ENCODE measurements at places on chromosomes 3 and 15.

DNA sequence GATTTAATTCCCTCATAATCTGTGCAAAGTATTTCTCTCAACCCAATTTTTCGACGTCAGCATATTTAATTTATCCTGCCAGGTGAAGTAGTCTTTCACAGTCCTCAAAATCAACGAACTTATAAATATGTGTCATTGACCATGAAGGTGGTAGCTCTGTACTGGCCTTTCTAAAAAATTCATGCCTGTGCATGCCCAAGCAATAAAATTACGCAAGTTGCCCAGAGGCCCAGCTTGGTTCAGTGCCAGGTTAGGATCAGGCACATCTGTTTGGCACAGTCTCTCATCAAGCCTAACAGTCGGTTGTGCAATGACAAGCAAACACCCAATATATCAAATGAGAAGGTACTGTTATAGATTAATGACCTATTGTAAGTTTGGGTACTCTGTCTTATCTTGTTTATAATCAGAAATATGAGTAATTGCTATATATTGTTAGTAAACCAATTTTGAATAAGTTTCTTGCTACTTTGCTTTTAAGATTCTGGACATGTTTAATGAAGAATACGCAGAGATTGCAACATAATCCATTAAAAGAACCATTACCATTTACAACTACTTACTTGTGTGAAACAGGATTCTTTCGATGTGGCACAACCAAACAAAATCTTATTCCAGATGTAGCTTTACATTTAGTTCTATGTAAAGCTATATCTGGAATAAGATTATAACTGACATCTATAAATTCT is 159.0 kb upstream of the IL12A start:
- DNase-seq, result no peak

DNA sequence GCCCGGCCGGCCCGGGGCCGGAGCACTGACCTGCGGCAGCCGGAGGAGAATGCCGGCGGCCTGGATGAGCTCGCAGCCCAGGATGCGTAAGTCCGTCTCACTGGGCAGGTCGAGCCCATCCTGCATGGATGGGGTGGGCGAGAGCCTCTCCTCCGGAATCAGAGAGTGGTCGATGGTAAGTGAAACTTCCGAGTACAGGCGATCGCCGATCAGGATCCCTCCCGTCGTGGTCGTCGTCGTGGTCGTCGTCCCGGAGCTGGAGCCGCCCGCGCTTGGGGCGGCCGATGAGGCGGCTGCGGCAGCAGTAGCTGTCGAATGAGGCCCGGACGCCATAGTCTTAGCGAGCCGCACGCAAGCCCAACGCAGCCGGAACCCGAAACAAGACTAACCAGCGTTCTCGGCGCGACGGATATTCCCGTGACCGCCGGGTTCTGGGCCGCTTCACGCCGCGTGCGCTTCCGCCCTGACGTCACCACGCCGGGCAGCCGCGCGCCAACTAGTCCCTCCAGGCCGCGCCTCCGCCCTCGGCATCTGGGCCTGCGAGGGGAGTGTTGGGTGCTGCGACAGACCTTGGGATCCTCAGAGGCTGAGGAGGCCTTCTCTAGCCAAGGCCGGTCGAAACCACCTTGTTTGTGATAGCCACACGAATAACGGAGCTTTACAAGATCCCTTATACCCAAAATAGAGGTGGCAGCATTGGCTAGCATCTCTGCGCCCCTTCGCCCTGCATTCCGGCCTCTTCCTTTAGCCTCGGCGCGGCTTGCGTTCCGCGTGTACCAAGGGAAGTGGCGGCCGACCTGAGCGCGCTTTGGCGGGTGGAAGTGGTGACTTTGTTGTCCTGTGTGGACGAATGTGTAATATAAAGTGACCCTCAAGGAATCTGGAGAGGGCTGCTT is at the start of gene CCNL1:
TSS of gene CCNL1 (minus strand) at position 386 of the 896 bp plus-strand sequence. CDS start at position 333, 53 bp downstream.
- peak; percentile 96 for DNase-seq

DNA sequence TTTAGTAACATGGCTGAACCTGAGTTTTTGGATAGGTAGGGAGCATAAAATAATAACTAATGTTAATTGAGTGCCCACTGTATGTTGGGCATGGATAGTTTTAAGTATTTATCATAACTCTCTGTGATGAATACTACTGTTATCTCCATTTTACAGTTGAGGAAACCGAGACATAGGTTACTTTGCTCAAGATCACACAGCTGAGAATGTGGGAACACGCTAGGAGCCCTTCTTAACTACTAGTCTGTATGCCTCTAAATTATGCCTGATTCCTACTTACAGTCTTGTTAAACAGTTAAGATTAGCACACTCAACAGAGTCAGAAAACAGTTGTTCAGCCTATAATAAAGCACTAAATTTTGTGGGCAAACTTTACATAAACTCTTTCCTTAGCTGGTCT is 2.0 kb upstream of the SIAH2 start:
- DNase-seq, result no peak

- no peak for DNase-seq
Observed at GRCh38 chr3:37992271-37993066, 1.9 kb downstream of the VILL start.

GRCh38 chr3:37150621-37151020 is 23.8 kb downstream of the LRRFIP2 start:
- no peak for DNase-seq

DNA sequence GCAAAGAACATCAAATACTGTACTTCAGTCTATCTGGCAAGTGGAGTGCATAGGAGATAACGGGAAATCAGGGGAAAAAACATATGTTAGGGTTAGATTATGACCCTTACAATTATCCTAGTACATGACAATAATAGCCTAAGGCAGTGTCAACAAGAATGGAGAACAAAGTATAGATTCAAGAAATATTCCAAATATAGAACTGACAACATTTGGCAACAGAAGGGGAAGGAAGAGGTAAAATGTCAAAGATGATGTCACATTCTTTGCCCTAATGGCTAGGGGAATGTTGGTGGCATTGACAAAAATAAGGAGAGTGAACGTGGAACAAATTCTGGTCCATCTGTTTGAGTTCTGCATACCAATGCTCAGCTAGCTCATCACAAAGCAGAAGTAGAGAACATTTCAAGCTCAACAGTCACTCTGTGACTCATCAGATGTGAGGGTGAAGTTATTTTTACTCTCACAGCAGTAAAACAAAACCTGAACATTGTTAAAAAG is 15.5 kb upstream of the ATP8B4 start:
- DNase-seq, result no peak

- no peak for DNase-seq
Observed at GRCh38 chr3:30161375-30161774, 445.0 kb upstream of the TGFBR2 start.

DNA sequence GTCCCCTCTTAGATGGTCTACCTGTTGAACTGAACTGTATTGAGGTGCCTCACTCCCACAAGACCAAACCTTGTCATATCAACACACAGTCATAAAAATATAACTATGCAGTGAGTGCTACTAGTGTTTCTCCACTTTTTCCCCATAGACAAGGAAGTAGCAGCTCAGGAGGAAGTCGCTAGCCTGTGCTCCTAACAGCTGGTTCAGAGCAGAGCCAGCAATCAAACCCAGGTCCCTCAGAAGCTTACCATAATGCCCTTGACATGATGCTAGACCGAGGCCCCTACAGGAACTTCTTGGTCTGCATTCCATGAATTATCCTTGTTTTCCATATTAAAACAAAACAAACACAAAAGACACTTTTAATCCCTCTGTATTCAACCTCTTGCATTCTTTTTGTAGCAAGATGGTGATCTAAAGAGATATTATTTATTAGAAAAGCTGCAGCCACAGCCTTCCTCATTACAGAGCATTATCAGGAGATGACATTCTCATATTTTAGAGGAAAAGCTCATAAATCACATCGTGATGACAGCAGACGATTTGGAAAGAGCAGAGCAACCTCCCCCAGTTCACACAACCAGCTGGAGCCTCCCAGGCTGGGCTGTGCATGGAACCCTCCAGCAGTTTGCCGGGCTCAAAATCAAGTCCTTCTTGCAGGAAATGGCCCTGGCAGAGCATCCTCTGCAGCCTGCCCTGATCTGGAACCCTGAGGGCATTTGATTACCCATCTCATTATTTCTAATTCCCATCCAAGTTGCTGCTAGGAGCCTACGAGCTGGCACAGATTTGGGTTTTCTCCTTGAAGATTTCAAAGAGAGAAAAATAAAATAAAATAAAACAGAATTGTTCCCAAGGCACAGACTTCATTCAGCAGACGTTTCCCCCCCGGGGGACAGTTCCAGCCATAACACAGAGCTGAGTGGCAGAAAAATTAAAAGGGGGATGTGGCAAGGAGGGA is 118.8 kb downstream of the SRGAP3 start:
- DNase-seq, result no peak

DNA sequence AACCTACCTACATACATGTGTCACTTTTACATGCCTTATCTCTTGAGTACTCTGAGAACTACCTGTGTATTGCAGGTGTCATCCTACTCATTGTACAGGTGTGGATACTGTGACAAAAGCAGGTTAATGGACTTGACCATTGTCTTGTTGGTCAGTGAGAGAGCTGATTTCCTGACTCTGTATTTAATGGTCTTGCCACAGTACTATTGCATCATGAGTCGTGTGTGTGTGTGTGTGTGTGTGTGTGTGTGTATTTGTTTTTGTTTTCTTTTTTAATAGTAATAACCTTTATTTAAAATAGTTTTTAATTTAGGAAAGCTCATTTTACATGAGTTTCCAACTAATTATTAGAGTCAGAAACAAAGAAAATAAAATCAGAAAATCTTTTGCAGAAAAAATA is 7.7 kb downstream of the SELENOT start:
- DNase-seq, result no peak

GRCh38 chr3:10404876-10405275 is 84.0 kb upstream of the SEC13 start:
- no peak for DNase-seq

GRCh38 chr3:100057716-100058575 is 56.4 kb downstream of the FILIP1L start:
- no peak for DNase-seq

- DNase-seq, result no peak
Observed at GRCh38 chr15:45179221-45179985, 8.4 kb downstream of the SHF start.

GRCh38 chr15:64934023-64934422 is 22.3 kb downstream of the ANKDD1A start:
- no peak for DNase-seq

DNA sequence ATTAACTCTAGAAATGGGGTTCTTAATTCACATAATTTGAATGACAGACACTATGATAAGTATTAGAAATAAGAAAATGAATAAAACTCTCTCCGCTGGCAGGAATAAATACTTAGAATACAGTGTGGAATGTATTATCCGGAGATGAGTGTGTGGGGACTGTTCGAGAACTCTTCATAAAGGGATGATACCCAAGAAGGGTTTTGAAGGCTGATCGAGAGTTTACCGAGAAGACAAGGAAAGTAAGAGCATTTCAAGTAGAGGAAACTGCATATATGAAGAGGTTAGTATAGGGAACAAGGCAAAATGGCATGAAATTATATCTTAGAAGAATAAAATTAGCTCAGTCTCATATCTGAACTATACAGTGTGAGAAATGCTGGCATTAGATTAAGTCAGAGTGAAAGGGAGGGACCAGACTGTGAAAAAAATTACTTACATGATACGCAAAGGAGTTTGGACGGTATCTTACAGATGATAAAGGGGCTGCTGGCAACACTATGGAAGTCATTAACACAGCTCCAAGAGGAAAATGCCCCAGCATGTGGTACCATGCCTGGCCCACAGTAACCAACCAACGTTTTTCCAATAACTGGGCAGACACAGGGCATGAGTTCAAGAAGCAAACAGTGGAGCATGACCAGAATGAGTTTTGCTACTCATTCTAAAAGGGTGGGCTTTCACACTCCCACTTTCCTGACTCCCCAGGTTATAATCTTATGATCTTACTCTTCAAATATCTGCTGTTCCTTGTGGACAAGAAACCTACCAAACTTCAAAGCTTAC is 6.5 kb downstream of the DCBLD2 start:
- DNase-seq, result no peak

- DNase-seq, result no peak
Observed at GRCh38 chr15:82942691-82943090, 9.8 kb downstream of the HOMER2 start.

- DNase-seq, result peak; percentile 22
Observed at GRCh38 chr3:141411251-141411771, 43.0 kb downstream of the ZBTB38 start.

GRCh38 chr3:53426918-53427317 is 67.5 kb upstream of the CACNA1D start:
- no peak for DNase-seq

DNA sequence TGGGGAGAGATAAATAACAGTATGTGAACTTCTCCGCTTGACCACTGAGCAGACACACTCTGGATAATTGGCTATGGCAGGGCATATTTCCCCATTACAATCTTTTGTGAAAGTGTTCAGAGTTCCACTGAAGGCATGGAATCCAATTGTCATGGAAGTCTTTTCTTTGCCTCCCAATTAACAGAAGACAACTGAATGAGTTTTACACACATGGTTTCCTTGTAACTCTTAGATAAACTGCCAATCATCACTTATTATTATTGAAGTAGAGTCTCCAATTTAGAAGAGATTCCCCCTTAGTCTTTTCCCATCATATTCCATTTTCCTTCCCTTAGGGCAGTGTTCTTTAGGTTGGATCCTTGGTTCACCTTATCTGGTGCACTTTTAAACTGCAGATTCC is 308.3 kb downstream of the NR2F2 start:
- no peak for DNase-seq

DNA sequence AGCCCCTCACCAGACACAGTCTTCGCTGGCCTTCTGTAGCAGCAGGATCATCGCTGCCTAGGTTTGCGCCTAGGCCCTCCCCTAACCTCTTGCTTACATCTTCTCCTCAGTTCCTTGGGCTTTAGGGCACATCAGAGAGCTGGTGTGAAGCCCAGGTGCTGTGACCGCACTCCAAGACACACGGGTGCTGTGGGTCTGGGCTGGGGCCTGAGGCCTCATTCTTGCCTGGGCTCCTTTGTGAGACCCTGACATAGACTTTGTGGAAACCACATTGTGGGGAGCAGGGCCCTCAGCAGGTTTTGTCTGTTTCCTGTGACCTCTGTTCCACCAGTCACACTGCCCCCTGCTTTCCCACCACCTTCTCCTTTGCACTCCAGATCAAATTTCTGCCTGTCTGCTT is 8.0 kb downstream of the AMIGO3 start:
- DNase-seq, result no peak

DNA sequence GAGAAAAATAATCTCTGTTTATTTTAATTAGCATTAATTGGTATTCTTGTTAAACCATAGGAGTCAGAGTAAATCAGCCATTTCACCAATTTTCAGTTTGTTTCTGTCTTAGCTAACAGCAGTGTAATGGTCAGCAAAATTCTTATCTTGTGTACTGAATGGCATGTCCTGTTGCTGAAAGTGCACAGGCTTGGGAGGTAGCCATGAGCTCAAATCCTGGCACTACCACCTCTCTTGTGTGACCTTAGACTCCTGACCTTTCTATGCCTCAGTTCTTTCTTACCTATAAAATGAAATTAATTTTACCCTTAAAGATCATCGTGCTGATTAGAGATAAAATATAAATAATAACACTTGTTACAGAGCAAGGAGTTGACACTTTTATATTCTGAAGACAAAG is 35.8 kb downstream of the MLH1 start:
- no peak for DNase-seq

GRCh38 chr15:52496776-52497470 is 31.8 kb downstream of the MYO5A start:
- no peak for DNase-seq

GRCh38 chr3:112126511-112126911 is 6.5 kb downstream of the GCSAM start:
- no peak for DNase-seq

GRCh38 chr3:165502707-165503106 is 306.5 kb upstream of the SLITRK3 start:
- no peak for DNase-seq

Data from T-cell (primary cell).